Right forelimb (tissue), 1 donor: ENCODE measurements at places on chromosomes 7 and 10.

DNA sequence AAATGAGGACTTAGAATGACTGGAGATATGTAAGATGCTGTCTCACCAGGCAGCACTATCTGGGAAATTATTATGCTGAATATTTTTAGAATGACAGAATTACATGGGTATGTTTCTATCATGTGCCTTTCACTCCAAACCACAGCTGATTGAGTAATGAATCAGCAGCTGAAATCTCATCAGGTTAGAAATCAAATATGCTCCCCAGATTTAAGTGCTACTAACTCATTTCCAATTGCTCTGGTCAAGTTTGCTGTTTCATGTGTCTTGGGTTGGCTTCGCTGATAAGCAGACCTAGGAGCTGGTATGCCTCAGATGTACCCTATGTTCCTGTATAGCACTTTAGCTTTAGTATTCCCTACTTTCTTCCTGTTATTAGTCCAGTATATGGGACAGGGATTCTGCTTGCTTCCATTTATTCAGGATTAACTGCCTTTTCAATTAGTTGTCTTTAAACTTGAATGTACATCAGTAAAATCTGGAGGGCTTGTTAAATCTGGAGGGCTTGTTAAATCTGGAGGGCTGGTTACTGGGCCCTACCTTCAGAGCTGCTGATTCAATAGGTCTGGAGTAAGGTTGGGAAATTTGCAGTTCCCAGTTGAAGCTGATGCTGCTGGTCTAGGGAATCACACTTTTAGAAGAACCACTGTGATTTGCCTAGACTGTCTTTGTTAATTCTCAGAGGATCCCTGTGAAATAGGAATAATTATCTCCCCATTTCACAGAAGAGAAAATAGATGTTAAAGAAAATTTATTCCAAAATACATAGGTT, 172.9 kb downstream of the DKK1 start:
- DNase-seq = no peak

GRCh38 chr7:100825751-100826513, 1.4 kb downstream of the EPHB4 start:
- no peak for DNase-seq

DNA sequence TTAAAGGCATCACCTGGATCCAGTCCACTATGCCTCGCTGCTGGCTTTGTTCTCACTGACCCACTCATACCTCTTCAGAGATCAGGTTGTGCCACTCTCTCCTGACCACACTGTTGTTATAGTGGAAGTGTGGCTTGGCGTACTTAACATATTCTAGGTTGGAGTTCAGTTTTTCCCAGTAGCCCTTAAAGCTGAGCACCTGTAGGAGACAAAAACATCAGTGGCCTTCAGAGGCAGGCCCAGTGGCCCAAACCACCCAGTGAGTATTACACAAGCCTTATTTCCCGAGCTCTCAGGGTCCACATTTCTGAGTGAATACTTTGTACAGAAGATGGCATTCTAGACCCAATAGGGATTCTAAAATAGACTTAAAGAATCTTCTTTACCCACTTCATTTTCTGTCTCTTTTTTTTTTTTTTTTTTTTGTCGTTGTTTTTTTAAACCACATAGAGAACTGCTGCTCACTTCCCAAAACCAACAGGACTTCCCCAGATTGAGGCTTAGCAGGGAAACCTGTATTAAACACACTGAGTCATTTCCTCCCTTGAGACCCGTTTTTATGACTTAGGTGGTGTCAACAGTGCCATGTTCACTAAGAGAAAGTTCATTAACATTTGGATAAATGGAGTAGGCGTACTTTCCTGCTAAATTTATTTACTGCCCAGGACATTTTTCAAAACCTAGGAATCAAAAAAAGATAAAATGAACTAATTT, 85.8 kb downstream of the GSAP start:
- no peak for DNase-seq

DNA sequence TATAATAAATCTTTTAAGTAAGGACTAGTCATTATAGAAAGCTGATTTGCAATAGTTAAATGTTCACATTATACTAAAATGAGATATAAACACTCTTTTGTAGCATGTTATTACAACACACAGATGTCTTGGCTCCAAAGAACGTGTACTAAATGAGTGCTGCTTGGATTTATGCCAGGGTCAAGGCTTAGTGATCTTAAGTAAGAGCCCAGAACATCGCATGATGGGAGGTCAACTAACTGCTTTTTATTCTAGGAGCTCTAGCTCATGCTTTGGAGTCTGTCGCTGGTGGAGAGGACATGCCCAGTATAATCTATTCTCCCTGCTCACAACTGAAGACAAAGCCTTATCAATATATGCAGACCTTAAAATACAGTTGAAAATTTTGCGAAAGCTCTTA, 315.1 kb downstream of the BBS9 start:
- DNase-seq = no peak

GRCh38 chr7:22872096-22872807, 49.6 kb upstream of the TOMM7 start:
- no peak for DNase-seq

DNA sequence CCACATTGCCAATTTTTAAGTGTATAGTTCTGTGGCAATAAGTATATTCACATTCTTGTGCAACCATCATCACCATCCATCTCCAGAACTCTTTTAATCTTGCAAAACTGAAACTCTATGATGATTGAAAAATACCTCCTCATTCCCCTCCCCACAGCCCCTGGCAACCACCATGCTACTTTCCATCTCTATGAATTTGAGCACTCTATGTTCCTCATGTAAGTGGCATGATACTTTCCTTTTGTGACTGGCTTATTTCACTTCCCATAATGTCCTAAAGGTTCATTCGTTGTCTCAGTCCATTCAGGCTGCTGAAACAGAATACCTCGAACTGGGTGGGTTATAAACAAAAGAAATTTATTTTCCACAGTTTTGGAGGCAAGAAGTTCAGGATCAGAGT, 23.4 kb upstream of the EGR2 start:
- no peak for DNase-seq

GRCh38 chr7:84085998-84086397, 108.6 kb downstream of the SEMA3A start:
- no peak for DNase-seq

DNA sequence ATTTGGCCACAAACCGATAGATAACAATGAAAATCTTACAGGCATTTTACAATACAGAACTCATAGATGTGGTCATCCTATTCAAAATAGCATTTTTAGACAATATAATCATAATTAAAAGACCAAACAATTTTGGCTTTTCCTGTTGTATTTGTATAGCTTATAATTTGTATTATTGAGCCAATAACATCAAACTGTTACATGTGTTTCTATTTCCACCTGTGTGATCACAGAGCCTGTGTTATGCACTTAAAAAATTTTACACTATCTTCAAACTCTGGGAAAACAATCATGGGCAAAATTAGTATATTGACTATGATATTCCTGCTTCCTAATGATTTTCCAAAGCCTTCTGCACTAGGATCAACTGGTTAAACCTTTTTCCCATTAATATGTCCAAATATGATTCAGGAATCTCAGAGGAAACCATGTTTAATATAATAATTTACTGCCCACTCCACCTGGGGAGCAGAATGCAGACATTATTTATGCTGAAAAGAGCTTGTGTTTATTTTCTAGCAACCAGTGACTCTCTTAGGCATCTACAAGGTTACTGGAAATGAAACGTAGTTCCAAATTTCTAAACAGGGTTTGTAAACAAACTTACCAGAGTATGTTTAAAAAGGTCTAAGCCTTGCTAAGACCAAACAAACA, 1.7 kb downstream of the RHOBTB1 start:
- DNase-seq = no peak

GRCh38 chr10:34216348-34216945, 598.6 kb downstream of the PARD3 start:
- DNase-seq = no peak

- peak; percentile 58 for DNase-seq
Observed at GRCh38 chr10:7121154-7121797, 289.6 kb downstream of the SFMBT2 start.

DNA sequence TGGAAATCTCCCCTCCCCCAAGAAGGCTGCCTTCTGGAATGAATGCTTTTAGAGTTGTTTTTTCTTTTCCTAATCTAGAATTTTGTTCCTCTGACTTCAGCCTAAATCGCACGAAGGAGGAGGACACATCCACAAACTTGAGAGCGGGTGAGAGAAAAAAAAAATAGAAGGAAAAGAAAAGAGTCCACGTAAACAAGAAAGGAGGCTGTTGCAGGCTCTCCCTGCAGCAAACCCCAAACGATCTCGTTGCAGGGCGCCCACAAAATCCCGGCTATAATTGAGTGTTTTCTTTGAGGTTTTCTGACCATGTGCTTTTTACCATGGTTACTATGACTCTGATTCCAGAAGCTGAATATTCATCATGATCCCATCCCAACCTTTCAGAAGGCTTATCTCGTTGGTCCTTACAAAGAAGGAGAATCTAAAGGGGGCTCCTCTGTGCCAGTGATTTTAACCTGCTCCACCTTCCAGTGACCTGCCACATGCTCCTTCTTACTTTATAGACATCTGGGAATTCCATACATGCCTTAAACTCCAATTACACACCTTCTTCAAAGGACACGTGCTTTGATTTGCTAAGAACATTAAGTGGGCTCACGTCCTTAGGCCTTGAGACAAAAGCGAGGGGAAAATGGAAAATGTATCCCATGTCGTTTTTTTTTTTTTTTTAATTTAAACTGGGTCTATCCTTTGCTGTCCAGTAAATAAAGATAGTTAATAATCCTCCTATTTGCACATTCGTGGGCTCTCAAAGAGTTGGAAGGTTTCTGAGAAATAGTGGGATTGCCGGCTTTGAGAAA, 5.8 kb downstream of the TWIST1 start:
- DNase-seq = peak; percentile 42
